ENCODE measurements at places on chromosomes 4 and X.

DNA sequence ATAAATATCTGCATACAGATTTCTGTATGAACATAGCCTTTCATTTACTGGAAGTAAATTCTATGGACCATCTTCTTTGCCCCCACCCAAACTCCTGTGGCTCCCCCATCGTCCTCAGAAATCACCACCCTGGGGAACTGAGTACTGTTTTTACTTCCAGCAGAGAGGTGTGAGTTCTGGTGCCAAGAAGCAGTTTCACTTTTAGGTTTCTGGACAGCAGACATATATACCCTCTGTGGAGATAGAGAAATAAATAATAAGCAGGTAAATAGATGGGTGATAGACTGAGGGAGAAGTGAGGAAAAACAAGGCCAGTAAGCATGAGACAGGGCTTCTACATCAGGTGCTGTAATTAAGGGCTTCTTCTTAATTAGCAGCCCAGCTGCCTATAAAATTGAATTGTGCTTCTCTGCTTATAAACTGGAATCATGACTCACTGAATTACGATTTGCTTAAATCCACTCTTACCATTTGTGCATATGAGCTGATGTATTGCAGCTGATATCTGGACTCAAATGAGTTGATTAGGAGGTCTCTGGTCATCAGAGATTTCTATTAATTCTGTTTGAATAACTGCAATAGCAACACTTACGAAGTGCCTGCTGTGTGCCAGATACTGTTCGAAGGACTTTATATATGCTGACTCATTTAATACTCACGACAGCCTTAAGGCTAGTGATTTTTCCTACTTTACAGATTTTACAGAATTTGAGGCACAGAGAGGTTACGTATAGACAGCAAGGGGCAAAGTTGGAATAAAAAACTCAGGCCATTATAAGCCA is 60.8 kb upstream of the DHX15 start:
- DNase-seq = no peak

GRCh38 chrX:14291666-14292500 is 237.5 kb upstream of the GLRA2 start:
- no peak for DNase-seq

GRCh38 chr4:74794382-74795010 is at the start of gene BTC:
Gene BTC (minus strand): TSS chr4:74794523. CDS start chr4:74794325, 198 bp downstream.
- DNase-seq = peak; percentile 77

DNA sequence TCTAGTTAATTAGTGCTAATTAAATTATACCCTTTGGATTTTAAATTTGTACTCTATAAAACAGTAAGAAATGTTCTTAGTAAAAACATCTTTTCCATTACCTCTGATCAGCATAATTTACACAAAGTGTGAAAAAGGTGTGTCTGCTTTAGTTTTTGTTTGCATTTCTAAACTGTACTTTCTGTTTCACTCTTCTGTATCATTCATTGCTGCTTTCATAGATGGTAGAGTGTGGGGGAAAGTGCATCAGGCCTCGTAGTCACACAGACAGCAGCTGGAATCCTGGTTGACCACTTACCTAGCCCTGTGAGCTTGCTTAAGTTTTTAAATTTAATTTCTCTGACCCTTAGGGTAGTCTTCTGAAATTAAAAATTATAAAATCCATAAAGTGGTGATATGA is 275.4 kb upstream of the PITX2 start:
- DNase-seq = no peak

- no peak for DNase-seq
Measured at GRCh38 chr4:48187813-48188212, 53.8 kb upstream of the TXK start.

DNA sequence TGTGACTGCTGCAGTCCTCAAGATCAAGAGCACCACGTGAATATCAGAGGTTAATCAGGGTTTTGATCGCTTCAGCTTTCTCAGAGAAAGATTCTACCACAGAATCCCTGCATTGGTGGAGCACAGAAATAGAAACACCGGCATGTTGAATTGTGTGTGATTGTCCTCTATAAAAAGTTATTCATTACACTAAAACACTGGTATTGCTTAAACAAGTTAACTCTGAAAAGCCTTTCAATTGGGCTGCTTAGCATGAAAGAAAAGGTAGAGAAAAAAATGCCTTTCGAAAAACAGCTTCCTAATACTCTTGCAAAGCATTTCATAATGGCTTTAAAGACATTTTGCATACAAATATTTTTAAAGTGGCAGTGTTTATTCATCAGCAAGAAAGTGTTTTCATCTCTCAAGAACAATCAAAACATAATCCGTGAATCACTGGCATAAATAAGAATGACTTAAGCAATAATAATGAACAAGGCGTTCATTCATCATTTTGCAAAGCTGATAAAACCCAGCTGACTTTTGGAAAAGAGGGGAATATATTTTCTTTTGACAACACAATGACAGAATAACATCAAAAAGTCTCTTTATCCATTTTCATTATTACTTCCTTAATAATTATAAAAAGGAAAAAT is 61.1 kb downstream of the HELT start:
- DNase-seq = no peak

DNA sequence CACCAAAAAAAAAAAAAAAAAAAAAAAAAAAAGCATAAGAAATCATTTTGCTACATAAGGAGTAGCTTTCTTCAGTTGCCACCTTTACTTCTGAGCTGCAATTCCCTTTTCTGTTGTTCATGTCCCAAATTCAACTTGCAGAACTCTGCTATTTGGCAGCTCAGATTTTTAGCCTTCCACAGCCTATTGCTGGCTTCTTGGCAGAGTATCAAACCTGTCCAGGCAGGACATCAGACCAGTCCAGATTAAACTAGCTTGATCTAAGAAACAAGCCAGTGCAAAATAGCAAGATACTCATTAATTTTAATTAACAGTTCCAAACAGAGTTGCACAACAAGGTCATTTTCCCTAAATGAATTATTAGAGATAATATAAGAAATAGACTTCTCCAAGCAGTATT is 123.6 kb upstream of the NR3C2 start:
- no peak for DNase-seq

- no peak for DNase-seq
Measured at GRCh38 chrX:104309169-104309568, 54.4 kb upstream of the ESX1 start.

GRCh38 chr4:173012608-173013007 is 156.0 kb upstream of the GALNT7 start:
- no peak for DNase-seq

GRCh38 chr4:113410686-113411085 is 350.9 kb downstream of the CAMK2D start:
- DNase-seq = no peak

- no peak for DNase-seq
Measured at GRCh38 chr4:173119818-173120217, 48.8 kb upstream of the GALNT7 start.

DNA sequence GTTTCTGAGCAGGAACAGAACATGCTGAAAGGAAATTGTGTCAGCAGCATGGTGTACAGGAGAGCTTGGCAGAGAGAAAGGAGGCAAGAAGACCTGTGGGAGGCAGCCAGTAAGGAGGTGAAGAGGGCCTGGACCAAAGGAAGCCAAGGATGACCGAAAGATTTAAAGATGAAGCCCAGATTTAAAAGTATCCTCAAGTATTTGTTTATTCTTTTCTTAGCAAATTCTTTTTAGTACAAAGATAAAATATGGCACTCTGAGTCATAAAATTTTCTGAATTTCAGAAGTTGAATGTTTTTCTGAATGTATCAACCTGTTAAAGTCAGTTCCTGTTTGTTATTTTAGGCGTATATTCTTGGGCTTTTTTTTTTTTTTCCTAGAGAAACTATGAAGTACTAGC is 3.5 kb downstream of the PKD2 start:
- no peak for DNase-seq

GRCh38 chr4:27789773-27790172 is 929.1 kb downstream of the STIM2 start:
- DNase-seq = no peak

DNA sequence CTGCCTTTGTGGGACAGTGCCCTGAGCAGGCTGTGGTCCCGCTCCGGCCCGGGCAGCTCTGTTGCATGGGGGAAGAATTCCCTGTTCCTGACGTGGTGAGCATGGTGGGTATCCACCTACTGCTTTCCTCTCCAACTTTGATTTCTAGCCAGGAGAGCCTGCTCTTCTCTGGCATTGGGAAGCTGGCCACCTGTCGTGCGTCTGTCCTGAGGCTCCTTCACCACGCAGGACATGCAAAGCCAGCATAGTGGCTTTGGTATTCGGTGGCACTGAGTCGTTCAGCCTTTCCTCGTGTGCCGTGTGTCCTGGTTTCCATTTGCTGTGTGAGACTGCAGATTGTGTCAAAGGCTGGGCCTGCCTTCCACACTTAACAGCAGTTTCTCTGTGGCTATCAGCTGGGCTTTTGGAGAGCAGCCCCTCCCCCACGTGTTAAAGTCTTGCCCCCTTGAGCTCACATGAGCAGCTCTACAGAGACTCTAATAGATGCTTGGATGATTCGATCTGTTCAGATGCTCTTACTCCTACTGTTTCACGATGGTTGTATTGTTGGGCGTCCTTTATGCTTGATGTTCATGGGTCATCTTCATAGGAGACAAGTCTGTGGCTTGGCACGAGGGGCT is 46.3 kb upstream of the CLCN4 start:
- no peak for DNase-seq

- peak; percentile 36 for DNase-seq
Measured at GRCh38 chr4:37890801-37891259, at the start of gene TBC1D1. Gene TBC1D1 (plus strand): TSS chr4:37891084. CDS start chr4:37902096, 11,012 bp downstream.

- no peak for DNase-seq
Measured at GRCh38 chr4:84677093-84677492, 94.2 kb downstream of the CDS1 start.

DNA sequence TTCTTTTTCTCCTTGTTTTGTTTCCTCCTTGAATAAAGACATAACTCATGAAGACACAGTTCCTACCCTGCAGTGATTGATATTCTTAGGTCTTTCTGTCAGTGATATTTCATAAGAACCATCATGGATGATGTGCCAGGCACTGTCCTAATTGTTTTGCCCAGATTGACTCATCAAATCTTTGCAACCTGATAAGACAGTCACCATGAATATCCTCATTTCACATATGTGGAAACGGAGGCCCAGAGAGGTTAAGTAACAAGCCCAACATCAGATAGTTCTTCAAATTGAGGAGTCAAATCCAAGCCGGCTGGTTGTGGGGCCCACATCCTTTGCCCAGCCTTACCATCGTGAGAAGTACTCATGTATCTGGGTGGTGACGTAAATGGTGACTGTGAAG is 69.9 kb downstream of the SEL1L3 start:
- DNase-seq = no peak

DNA sequence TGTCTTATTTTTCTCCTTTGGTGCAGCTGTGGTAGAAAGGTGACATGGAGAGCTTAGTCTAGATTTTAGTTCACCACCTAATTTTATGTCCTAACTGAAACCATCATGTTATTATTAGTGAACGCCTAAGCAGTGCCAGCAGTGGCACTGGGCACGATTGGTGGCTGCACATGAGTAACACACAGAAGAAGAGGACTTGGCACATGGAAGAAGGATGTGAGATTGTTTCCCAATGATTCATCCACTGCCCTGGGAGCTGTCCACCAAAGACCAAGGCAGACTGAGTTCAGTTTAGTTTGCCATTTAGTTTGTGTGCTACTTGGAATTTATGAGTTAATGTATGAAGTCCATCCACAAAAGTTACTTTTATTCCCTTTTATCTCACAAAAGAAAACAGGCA is 68.1 kb upstream of the NAP1L5 start:
- no peak for DNase-seq

- no peak for DNase-seq
Measured at GRCh38 chrX:101483705-101484104, 1.6 kb upstream of the ARMCX4 start.

- no peak for DNase-seq
Measured at GRCh38 chr4:64781737-64782326, 372.6 kb upstream of the TECRL start.

DNA sequence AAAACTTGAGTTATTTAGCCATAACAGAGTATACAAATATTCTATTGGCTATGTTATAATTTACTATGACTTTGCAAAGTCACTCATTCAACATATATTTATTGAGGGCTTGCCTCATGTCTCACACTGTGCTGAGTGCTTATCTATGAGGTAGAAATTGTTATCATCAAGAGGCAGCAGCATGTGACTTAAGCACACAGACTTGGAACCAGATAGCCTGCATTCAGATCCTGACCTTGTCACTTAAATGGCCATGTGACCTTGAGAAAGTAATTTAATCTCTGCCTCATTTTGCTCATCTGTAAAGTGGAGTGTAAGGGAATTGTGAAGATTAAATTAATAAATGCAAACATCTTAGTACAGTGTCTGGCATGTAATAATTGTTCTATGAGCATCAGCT is 10.1 kb upstream of the EXOSC9 start:
- no peak for DNase-seq

- DNase-seq = no peak
Measured at GRCh38 chr4:85995361-85995760, 364.5 kb downstream of the MAPK10 start.

DNA sequence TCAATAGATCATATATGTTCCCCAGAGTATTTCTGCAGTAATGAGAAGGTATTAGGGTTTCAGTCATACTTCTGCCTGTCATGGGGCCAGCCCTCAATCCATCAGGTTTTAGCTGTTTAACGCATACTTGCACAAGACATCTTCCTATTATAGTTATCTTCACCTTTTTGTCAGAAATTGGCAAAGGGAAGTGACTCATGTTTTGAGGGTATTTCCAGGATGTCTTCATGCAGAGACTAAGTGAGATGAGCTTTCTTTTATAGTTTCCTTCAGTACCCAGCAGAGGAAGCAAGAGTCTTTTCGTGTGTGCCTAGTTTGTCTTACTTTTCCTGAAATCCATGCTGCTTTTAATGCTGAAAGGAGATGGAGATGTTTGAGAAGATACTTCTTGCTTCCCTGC is 9.5 kb downstream of the CSTF2 start:
- DNase-seq = no peak

DNA sequence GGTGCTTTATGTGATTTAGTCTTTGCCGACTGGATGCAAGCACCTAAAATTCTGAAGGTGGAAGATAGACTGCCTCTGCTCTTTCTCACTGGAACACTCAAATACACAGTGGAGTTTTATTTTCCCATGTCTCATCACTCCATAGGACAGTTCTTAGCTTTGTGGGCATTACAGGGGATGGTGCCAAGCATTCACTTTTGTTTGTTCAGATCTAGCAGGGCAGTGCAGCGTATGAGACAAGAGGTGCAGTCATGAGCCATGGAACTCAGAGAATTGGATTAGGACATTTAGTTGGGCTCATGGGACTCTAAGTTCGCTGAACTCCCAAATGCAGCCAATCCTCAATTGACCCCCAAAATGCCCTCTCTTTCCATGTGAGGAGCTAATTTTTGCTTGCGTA is 1136.9 kb upstream of the PRKX start:
- no peak for DNase-seq

DNA sequence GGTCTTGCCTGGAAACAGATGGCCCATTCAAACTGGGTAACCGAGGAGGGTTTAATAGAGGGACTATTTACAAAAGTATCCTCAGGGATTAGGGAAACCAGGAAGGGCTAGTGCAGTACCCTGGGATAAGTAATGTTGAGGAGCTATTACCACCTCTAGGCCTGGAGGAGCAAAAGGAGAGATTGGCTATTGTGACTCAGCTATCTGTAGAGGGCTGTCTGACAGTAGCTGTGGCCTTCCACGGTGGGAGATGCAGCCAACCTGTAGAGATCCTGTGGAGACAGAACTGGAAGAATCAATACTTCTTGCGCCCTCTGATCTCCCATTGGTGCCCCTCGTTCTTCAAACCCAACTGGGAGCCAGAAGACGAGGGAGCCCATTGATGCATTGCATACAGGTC is 34.1 kb upstream of the RPS6KA3 start:
- DNase-seq = no peak

GRCh38 chr4:144480068-144480467 is 165.9 kb upstream of the HHIP start:
- DNase-seq = no peak

All from body of pancreas (tissue), 4 donors.